Activated CD4-positive, alpha-beta T cell treated with anti-CD3 and anti-CD28 coated beads for 36 hours (primary cell): ENCODE measurements at places on chromosomes 12 and 14. TPM values are rescaled to one million over a fixed set of nuclear protein-coding genes. Genes with fewer than 3 reads are reported as not detected.
A peak's percentile ranks its signal among the peaks of the same experiment; 100 is the strongest.

- H3K4me3 ChIP-seq = no peak overlapping the region
- H3K27me3 ChIP-seq = peaks cover 5% of the 10 kb centered on the region
- H3K4me1 ChIP-seq = peaks cover 4% of the 10 kb centered on the region
- H3K27ac ChIP-seq = no peak overlapping the region
- H3K36me3 ChIP-seq = no peaks in the 10 kb centered on the region
These were observed 43.9 kb downstream of the EFCAB11 start for GRCh38 chr14:89910691-89911009.

- H3K4me3 ChIP-seq = no peak overlapping the region
- H3K27me3 ChIP-seq = no peaks in the 10 kb centered on the region
- H3K27ac ChIP-seq = no peak overlapping the region
- peaks cover 22% of the 10 kb centered on the region for H3K4me1 ChIP-seq
These were observed 169.2 kb upstream of the MYL2 start for GRCh38 chr12:111089616-111090015.

The MGST1 gene
- not detected for total RNA-seq

DNA sequence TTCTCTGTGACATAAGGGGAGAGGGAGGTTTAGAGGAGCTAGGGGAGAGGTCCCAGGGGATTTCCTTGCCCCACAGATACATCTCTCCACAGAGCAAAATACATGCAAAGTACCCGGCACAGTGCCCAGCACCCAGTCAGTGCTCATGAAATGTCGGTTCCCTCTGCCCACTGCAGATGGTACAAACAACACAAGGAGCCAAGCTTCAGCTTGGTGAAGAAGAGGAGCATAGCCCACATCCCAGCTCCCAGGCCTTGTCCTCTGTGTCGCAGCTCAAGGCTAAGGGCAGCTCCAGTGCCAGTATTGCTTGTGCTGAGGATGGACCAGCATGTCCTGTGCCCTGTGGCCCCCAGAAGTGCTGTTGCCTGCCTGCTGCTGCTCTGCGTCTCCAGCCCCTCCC is 35.0 kb upstream of the FKBP4 start:
- no peak overlapping the region for H3K4me3 ChIP-seq
- no peaks in the 10 kb centered on the region for H3K4me1 ChIP-seq
- H3K36me3 ChIP-seq = no peaks in the 10 kb centered on the region
- H3K27me3 ChIP-seq = peaks cover 13% of the 10 kb centered on the region

The ADAM20 gene
- 0.14 TPM for total RNA-seq

GRCh38 chr14:88835661-88836060 is 11.2 kb downstream of the TTC8 start:
- no peak overlapping the region for H3K4me3 ChIP-seq
- H3K27ac ChIP-seq = no peak overlapping the region
- no peak for DNase-seq
- peaks cover 4% of the 10 kb centered on the region for H3K27me3 ChIP-seq
- no peaks in the 10 kb centered on the region for H3K36me3 ChIP-seq

- H3K36me3 ChIP-seq = peaks cover 5% of the 10 kb centered on the region
- no peaks in the 10 kb centered on the region for H3K27me3 ChIP-seq
- peak; percentile 69 for DNase-seq
- H3K27ac ChIP-seq = peak overlapping the region; percentile 89
- H3K4me3 ChIP-seq = peak overlapping the region; percentile 4
- peaks cover 62% of the 10 kb centered on the region for H3K4me1 ChIP-seq
These were observed 132.8 kb upstream of the HIF1A start for GRCh38 chr14:61562321-61563161.

The ART4 gene
- not detected for total RNA-seq

GRCh38 chr12:92466391-92467305 is 236.1 kb upstream of the PLEKHG7 start:
- H3K4me1 ChIP-seq = peaks cover 63% of the 10 kb centered on the region
- H3K4me3 ChIP-seq = no peak overlapping the region
- no peaks in the 10 kb centered on the region for H3K36me3 ChIP-seq
- no peaks in the 10 kb centered on the region for H3K27me3 ChIP-seq
- DNase-seq = no peak

The ACSS3 gene
- not detected for total RNA-seq

The MYF6 gene
- total RNA-seq = not detected

GRCh38 chr12:77062846-77063461 is 2.4 kb downstream of the E2F7 start:
- H3K4me3 ChIP-seq = no peak overlapping the region
- peaks cover 22% of the 10 kb centered on the region for H3K36me3 ChIP-seq
- peaks cover 8% of the 10 kb centered on the region for H3K4me1 ChIP-seq
- no peak for DNase-seq
- H3K27me3 ChIP-seq = peaks cover 21% of the 10 kb centered on the region

DNA sequence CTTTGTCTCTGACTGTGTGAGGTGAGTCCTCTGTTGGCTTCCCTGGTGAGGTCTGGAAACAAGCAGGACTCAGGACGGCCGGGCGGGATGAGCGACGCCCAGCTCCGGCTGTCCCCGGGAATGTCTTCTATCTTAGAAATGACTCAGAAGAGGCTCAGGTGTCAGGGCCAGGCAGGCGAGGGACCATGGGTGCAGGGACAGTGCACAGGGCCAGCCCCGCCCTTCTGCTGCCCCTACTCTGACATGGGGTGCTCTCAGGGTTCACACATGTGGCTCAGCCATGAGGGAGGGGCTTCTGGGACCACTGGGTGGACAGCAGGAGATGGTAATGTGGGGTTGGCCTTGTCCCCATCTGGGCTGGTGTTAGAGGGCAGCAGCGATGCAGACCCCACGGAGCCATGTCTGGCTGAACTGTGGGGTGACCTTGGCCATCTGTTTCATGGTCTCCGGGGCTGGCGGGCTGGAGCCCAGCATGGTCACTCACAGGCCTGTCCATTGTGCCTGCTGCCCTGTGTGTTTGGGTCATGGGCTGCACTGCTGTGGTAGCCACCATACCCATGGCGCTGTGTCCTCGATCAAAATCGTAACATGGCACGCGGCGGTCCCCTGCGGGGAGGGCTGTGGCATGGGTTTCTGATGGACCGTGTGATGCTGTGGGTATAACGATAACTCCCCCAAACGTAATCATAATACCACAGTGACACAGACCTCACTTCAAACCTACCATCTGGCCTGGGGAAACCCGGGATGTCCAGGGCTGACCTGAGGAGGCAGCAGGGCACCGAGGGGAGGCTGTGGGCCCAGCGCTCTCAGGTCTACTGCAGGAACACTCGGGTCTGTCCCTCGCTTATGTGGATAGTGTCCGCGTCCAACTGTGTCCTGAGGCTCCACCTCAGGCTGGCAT is 368.8 kb downstream of the TMEM121 start:
- no peak overlapping the region for H3K4me3 ChIP-seq
- DNase-seq = no peak
- H3K36me3 ChIP-seq = no peaks in the 10 kb centered on the region
- H3K27ac ChIP-seq = no peak overlapping the region

GRCh38 chr14:54606631-54607133 is 39.8 kb downstream of the SAMD4A start:
- H3K27me3 ChIP-seq = peaks cover 2% of the 10 kb centered on the region
- H3K27ac ChIP-seq = no peak overlapping the region
- no peaks in the 10 kb centered on the region for H3K36me3 ChIP-seq
- DNase-seq = no peak
- peaks cover 6% of the 10 kb centered on the region for H3K4me1 ChIP-seq
- no peak overlapping the region for H3K4me3 ChIP-seq
